ENCODE measurements at places on chromosomes 11 and 22.

DNA sequence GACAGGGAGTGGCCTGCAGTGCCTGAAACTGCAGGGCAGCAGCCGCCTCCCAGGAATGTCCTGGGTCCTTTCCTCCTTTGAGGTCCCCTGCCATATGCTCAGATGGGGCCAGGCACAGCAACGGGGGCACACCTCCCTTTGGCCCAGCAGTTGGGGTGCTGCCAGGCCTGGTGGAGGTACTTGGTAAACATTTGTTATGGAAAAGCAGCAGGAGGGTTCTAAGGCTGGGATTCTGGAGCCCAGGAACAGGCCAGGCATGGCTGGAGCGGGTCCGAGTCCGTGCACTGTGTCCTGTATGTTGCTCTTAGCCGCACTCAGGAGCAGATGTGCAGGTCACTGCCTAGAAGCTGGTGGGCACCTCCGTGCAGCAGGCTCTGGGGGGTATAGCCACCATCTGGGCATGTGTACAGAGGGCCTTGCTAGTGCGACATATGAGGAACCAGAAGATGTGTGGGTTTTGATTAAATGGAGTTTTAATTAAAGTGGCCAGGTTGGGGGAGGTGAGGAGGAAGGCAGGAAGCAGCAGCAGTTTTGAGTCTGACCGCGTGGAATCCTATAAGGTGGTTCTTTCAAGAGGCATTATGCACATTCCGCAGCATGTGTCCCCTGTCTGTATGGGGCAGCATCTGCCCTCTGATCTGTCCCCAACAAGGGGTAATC lies 1.5 kb downstream of the ADORA2A start:
- no peak for DNase-seq

- DNase-seq: no peak
These were observed 17.5 kb upstream of the ACCSL start for GRCh38 chr11:44029977-44030911.

- no peak for DNase-seq
These were observed 169.6 kb downstream of the ETS1 start for GRCh38 chr11:128417607-128418324.

DNA sequence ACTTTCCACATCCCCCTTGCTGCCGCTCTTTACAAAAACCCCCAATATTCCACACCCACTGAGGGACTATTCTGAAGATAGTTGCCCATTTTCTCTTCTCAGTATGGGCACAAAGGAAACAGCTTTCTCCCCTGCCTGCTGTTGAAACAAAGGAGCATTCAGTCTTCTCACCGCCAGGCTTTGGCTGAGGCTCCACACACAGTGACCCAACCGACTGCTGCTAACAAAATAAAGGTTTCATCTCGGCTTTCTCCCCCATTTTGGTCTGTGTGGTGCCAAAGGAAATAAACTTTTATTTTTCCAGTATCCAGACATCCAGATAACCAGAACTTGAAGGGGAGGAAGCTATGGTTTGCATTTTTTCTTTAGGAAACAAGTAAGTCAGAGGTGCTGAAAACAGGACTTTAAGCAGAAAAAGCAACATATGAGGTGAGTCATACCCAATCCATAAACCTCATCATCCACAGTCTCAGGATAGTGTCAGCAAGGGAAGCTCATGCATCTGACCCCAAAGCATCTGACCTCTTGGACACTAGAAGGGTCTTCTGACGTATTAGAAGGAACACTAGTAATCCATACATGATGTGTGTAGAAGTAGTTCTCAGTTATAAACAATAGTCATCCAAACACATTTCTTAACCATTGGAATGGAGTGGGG lies 6.4 kb downstream of the CLMP start:
- no peak for DNase-seq

DNA sequence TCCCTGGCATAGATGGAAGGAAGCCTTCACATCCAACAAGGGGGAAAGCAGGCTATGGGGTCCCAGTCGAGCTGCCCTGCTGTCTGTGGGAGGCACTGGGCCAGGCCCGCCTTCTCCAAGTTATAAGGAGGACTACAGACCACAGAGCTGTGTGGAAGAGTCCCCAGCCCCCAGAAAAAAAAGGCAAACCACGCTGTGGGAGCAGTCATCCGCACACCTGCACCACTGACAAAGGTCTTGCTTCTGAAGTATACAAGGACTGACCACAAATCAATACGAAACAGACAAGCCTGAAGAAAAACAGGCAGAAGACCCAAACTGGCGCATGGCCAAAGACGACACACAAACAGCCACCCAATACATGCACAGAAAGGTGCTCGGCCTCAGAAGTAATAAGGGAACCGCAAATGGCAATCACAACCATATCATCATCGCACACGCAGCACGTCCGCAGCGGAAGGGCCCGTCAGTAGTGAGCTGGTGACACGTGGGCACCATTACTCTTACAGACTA lies 384.1 kb downstream of the CTTN start:
- DNase-seq: no peak

All from right forelimb (tissue), 1 donor.